Mammary epithelial cell (primary cell): ENCODE measurements at places on chromosomes 1 and 21. TPM values are rescaled to one million over a fixed set of nuclear protein-coding genes. Genes with fewer than 3 reads are reported as not detected.
A peak's percentile ranks its signal among the peaks of the same experiment; 100 is the strongest.

Gene CYP4B1
- polyA plus RNA-seq, result 0.52 TPM

GRCh38 chr1:15308135-15308534 lies 61.1 kb downstream of the FHAD1 start:
- DNase-seq, result no peak

DNA sequence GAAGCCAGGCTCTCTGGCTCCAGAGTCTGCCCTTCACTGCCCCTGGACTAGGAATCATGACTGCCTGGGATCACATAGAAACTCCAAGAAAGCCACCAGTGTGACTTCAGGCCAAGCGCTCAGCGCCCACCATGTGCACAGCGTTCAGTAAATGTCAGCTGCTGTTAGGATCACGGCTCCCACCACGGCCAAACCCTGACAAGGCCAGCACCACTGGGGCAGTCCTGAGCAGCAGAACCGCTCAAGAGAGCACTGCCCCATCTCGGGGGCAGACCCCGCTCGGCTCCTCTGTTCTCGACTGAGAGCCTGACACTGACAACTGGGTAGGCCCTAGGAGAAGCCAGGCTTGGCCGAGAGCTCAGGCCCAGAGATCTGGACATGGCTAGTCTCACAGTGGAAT lies 10.0 kb downstream of the CAPZB start:
- DNase-seq, result no peak

DNA sequence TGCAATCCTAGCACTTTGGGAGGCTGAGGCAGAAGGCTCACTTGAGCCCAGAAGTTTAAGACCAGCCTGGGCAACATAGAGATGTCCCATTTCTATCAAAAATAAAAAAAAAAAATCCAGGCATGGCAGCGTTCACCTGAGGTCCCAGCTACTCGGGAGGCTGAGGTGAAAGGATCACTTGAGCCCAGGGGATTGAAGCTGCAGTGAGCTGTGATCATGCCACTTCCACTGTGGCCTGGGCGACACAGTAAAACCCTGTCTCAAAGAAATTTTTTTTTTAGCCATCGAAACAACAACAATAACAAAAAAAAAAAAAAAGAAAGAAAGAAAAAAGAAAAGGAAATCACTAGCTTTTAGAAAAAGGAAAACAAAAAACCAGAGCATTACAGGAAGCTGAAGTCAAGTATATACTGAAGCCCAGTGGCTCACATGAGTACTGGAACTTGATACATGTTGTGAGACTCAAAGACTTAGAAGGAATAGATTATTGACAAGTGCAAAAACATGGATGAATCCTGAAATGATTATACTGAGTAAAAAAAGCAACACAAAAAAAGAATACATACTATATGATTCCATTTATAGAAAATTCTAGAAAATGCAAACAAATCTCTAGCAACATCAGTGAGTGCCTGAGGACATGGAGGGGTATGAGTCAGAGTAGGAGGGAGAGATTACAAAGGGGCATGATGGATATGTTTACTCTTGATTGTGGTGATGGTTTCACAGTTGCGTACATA lies 6.1 kb upstream of the RABGAP1L start:
- DNase-seq, result peak; percentile 75

DNA sequence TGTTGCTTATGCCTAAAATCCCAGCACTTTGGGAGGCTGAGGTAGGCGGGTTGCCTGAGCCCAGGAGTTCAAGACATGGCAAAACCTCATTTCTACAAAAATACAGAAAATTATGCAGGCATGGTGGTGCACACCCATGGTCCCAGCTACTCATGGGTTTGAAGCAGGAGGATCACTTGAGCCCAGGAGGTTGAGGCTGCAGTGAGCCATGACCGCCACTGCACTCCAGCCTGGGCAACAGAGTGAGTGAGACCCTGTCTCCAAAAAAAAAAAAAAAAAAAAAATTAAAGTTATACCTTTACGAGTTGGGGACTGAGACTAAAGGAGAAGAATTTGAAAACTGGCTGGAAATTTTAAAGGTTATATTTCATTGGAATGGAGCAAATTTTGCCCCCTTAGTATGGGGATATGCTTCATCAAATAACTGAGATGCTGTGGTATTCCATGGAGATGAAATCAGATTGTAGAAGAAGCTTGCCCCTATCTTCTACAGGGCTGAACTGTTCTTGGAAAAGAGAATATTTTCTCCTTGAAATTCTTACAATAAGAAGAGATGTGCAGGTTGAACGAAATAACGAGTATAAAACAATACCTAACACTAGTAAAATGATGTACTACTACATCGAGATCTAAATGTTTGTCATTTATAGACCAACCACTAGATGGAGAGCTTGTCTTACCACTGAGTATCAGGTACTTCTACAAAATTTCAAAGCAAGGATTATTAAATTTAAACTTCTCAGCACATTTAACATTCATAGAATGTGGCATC lies 34.9 kb upstream of the SCYL3 start:
- peak; percentile 32 for DNase-seq

DNA sequence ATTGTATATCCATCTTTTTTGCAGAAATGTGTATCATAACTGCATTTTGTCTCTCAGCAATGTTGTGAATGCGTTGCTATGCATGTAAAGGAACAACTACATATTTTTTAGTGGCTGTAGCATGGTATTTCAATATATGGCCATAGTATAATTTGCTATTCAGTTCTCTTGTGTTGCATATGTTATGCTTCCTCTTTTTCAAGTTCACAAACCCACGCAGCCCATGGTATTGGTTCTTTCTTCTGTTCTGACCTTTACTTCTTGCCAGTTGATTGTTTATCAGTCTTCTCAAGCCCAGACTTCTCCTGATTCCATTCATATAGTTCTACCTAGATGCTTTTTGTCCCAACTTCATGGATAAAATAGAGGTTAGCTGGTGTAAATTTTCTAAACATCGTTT lies 6.1 kb downstream of the SLC22A15 start:
- DNase-seq, result no peak

- no peak for DNase-seq
Observed at GRCh38 chr1:223642237-223642636, 23.3 kb downstream of the CAPN8 start.

Gene CYP4A11
- not detected for polyA plus RNA-seq

Gene GBP4
- not detected for polyA plus RNA-seq

DNA sequence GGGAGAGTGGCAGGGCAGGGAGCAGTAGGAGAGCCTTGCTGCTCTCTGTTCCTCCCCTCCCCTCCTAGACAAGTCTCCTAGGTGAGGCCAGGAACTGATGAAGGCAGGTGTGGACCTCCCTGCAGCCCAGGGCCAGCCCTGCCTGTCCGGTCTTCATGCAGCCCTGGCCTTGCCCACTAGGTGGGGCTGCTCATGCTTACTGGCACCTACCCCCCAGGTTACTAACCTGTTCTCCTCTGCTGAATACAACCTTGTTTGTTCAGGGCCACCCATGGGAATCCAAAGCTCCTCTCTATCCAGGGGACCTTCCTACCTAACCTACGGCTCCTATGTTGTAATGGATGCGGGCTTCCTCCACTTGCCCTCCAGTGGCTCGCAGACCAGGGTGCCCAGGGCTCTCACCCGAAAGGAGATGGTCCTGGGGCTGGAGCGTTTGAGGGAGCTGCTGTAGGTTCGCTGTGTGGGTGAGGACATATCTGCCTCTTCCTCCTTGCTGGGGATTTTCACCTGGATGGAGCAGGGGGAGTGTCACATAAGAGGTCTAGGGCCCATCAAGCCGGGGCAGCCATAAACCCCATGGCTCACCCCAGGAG lies 7.9 kb upstream of the TNNT2 start:
- DNase-seq, result peak; percentile 54

GRCh38 chr1:164470996-164471395 lies 88.0 kb upstream of the PBX1 start:
- DNase-seq, result no peak

GRCh38 chr1:205980237-205980870 lies 22.8 kb downstream of the RAB7B start:
- no peak for DNase-seq

Gene GREM2
- not detected for polyA plus RNA-seq

DNA sequence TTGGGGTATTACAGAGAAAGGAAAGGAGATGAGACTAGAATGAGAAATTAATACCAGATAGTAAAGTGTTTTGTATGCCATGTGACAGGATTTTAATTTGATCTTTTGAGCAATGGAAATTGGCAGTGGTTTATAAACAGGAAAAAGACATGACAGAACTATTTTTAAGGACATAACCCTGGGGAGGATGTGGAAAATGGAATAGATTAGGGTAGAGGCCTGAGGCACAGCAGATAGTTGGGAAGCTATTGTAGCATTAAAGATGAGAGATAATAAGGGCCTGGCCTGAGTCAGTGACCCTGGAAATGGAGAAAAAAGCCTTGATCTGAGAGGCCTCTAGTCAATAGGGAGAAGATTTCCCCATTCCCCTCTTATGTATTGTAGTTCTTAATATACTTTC lies 22.1 kb upstream of the KCNA3 start:
- no peak for DNase-seq

Gene CAMK1G
- polyA plus RNA-seq, result not detected

DNA sequence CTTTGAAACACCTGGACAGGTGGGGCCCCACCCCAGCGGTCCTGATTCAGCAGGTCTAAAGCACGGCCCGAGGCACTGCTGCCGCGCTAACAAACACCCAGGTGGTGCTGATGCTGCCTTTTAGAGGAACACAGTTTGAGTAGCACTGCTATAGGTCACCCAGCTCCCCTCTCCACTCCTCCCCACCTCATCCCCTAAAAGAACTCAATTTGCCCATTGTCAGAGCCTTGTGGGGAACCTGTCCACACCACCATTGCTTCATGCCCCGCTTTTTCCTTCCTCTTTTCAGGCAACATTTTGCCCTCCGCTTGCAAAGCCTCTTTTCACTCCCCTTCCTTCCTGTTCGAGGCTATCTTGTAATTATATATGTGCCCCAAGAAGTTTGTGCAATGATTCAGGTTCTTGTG lies 26.2 kb upstream of the PADI4 start:
- DNase-seq, result no peak

Gene XCL1
- not detected for polyA plus RNA-seq

Gene CD2
- polyA plus RNA-seq, result not detected

Gene C1orf226
- 0.62 TPM for polyA plus RNA-seq

GRCh38 chr1:100708476-100709062 lies 11.0 kb upstream of the VCAM1 start:
- no peak for DNase-seq

- no peak for DNase-seq
Observed at GRCh38 chr1:190474650-190475211, 2.9 kb downstream of the BRINP3 start.

- DNase-seq, result no peak
Observed at GRCh38 chr1:178644308-178645120, 80.5 kb upstream of the RALGPS2 start.

DNA sequence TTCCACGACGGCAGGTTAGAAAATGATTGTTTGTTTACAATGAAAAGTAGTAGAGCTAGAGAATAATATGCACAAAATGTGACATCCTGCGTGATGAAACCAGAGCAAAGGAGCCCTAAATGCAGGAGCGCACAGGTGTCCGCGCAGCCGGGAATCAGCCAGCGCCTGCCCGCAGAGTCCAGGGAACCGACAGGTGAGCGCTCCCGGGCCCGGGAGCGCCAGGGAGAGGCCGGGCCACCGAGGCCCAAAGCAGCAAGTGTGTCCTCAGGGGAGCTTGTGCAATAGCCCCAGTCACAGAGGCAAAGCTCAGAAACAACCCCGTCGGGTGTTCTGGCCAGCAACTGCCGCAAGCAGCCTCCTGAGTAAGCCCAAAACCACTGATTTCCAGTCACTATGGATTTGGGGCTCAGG lies 789 bp upstream of the GALE start:
- DNase-seq, result no peak

- no peak for DNase-seq
Observed at GRCh38 chr1:160877221-160877620, 7.8 kb downstream of the ITLN1 start.

DNA sequence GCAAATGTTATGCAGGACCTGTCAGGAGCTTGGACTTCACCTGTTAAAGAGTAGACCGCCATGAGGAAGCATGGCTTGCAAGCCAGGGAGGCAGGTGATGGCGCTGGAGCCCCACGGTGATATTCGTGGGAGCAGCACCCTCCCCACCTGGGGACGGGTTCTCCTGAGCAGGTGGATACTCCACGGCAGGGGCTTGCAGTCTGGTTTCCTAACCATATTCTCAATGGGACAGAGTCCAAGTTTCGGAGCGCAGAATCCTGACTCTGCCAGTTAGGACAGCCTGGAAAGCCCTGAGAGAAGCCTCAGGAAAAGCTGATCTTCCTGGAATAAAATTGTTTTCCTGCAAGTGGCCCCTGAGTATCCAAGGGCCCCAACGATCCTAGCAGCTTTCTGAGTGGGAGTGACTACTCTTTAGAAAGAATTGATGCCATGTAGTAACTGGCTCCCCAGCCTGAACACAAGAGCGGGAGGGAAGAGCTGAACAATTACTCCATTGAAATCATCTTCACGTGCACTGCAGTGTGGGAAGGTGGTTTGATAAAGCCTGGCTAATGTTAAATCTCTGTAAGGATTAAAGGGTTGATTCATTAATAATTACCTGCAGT lies 146.3 kb upstream of the RAB4A start:
- DNase-seq, result no peak

DNA sequence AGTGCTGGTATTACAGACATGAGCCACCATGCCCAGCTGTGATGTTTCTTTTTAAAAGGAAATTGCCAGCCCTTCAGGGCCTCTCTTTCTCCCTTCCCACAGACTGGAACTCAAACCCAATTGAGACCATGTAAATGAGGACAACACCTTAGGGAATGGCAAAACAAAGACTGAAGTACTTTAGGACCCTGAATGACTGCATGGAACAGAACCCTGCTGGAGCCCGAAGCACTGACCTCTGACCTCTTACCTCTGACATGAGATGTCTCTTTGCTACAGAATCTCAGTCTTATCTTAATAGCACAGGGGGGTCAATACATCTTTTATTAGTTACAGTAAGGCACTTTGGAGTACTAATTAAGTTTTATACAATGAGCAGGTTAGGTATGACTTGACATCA lies 15.5 kb upstream of the DR1 start:
- DNase-seq, result no peak

Gene HNRNPCL2
- 0.05 TPM for polyA plus RNA-seq

Gene SLC35F3
- polyA plus RNA-seq, result 11.2 TPM

Gene PTGS2
- polyA plus RNA-seq, result 13.5 TPM

Gene RCAN1
- 8.5 TPM for polyA plus RNA-seq

Gene ZNF683
- polyA plus RNA-seq, result not detected

GRCh38 chr1:206583707-206584648 lies 28.3 kb downstream of the EIF2D start:
- DNase-seq, result peak; percentile 48

- DNase-seq, result no peak
Observed at GRCh38 chr1:237134929-237135328, 92.9 kb downstream of the RYR2 start.

Gene CAMSAP2
- 17.9 TPM for polyA plus RNA-seq

DNA sequence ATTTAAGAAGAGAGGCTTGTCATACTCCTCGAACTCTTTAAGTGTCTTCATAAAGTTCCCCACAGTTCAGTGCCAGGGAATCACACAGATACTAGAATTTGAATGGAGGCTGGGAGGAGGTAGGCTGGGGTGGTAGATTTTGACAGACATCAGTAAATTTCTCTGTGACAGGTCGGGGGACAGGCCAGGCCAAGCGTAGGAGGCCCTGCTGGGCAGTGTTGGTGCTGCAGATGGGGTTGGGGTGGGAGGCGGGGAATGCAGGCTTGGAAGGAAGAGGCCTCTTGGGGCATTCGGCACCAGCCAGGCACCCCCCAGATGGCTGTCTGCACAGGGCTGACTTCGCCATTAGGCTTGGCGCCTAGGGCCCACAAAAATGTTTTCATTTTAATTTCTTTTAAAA lies 84.0 kb downstream of the MAN1C1 start:
- no peak for DNase-seq
